ENCODE measurements at places on chromosomes 3 and 15. TPM values are rescaled to one million over a fixed set of nuclear protein-coding genes. Genes with fewer than 3 reads are reported as not detected.

GRCh38 chr3:169072494-169072893 is 591.0 kb downstream of the MECOM start:
- DNase-seq, result no peak
- H3K27me3 ChIP-seq, result no peaks in the 10 kb centered on the region
- no peak overlapping the region for H3K27ac ChIP-seq
- no peak overlapping the region for H3K4me3 ChIP-seq

DNA sequence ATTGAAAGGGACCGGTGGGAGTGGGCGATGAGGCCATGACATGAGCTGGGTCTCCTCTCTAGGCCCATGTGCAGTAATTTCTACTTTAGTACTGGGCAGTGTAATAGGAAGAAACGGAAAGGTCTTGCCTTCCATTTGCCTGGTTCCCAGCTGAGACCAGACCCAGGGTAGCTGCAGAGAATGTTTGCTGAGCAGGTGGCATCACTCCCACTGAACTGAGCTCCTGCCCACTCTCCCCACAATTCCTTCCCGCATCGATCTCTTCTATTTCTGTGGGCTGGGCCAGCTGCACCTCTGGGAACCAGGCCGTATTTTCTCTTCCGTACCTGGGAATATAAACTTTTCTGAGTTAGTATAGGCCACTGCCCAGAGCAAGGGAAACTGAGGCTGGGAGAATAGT is 15.8 kb downstream of the ESYT3 start:
- H3K27me3 ChIP-seq, result no peaks in the 10 kb centered on the region
- no peaks in the 10 kb centered on the region for H3K4me1 ChIP-seq
- no peak overlapping the region for H3K4me3 ChIP-seq
- no peak overlapping the region for H3K27ac ChIP-seq
- no peaks in the 10 kb centered on the region for H3K36me3 ChIP-seq

- H3K4me3 ChIP-seq, result no peak overlapping the region
- H3K36me3 ChIP-seq, result no peaks in the 10 kb centered on the region
- no peaks in the 10 kb centered on the region for H3K27me3 ChIP-seq
- no peaks in the 10 kb centered on the region for H3K4me1 ChIP-seq
- DNase-seq, result no peak
These were observed 195.2 kb downstream of the SLCO3A1 start for GRCh38 chr15:92048739-92049138.

GRCh38 chr3:71684757-71685386 is 40.3 kb downstream of the EIF4E3 start:
- H3K4me1 ChIP-seq, result peaks cover 66% of the 10 kb centered on the region
- no peaks in the 10 kb centered on the region for H3K27me3 ChIP-seq
- peak; percentile 68 for DNase-seq

DNA sequence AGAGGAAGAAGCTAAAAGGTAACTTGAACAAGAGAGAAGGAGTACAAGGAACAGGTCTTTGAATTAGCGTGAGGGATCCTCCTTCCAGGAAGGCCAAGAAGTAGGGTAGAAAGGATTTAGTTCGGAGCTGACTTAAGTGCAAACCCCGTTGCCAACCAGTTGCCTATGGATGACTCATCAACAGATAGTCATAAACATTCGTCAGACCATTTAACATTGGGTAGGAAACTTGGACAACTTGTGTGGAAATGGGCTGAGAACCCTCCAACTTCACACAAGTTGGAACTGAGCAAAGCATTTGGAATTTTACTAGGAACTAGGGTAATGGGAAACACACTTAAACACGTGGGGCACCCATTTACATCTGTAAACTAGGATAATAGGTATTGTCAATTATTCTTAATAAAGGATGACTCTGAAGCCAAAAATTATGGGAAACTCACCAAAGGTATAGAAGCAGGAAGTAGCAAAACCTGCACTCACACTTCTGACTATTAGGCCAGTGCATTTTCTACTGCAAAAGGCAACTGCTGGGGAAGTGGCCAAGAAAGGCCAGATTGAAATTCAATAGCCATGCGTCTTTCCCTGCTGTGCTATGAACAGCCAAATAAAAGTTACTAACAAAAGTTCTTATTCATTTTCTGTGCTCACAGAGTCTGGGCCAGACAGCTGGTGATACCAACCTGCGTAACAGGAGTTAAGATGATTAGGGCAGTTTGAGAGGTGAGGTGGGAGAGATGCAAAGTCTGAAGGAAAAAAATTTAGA is 174.5 kb upstream of the TMC3 start:
- H3K36me3 ChIP-seq, result no peaks in the 10 kb centered on the region
- H3K4me3 ChIP-seq, result no peak overlapping the region
- H3K27ac ChIP-seq, result peak overlapping the region; percentile 47
- H3K27me3 ChIP-seq, result no peaks in the 10 kb centered on the region

DNA sequence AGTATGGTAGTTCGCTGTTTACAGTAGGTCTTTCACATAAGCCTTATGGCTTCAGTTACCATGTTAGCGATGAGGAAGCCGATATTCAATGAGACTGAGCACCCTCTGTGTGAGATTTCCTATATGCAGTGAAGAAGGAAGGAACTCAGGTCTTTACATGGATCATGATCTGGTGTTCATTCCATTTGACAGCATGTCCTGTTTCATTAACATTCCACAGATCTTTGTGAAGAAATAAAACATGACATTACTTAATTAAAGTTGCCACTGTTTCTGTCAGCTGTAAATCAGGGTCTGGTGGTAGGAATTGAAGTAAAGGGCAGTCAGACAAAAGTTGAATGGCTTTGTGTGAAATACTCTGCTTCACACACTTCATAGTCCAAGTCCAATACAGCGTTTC is 768.6 kb downstream of the ZPLD1 start:
- no peaks in the 10 kb centered on the region for H3K4me1 ChIP-seq
- no peak for DNase-seq
- H3K27me3 ChIP-seq, result no peaks in the 10 kb centered on the region
- H3K27ac ChIP-seq, result no peak overlapping the region

- H3K27ac ChIP-seq, result no peak overlapping the region
- no peak for DNase-seq
- no peaks in the 10 kb centered on the region for H3K36me3 ChIP-seq
- H3K4me3 ChIP-seq, result no peak overlapping the region
These were observed 29.5 kb downstream of the LINS1 start for GRCh38 chr15:100572362-100572983.

DNA sequence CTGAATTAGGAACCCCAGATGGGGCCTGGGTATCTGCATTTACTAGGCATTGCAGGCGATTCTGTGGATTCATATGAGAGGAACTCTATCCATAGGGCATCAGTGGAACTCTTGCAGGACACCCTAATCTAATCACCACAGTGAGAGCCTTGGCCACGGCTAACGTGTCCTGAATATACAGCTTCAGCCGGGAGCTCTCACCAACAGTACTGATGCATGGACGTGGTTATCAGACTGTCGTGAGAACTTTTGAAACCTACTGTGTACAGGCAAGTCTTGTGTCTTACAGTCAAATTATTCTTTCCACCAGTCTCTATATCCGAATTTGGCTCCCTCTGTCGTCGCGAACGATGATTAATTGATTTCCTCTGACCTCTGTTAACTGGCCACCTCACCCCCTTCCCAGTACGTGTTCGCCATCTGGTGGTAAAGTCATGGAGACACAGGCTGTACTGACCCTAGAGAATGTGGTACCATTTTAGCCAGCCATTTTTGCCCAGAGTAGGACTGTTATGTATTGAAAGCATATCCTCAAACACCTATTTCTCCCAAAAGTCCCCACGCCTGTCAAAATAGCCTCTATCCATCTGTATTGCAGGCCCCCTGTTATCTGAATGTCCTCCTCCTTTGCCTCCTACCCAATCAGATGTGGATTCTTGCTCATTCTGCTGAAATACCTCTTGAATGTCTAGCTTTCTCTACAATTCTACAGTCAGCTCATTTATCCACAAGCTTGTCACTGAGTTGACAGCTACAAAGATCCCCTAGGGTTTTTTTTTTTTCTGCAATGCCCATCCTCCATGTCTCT is 39.7 kb downstream of the GLDN start:
- no peak overlapping the region for H3K27ac ChIP-seq
- H3K4me1 ChIP-seq, result no peaks in the 10 kb centered on the region
- DNase-seq, result peak; percentile 72
- H3K27me3 ChIP-seq, result no peaks in the 10 kb centered on the region

GRCh38 chr3:177724020-177724638 is 526.8 kb upstream of the TBL1XR1 start:
- DNase-seq, result peak; percentile 89
- H3K4me1 ChIP-seq, result no peaks in the 10 kb centered on the region
- no peaks in the 10 kb centered on the region for H3K36me3 ChIP-seq
- H3K27ac ChIP-seq, result peak overlapping the region; percentile 67
- H3K4me3 ChIP-seq, result no peak overlapping the region

DNA sequence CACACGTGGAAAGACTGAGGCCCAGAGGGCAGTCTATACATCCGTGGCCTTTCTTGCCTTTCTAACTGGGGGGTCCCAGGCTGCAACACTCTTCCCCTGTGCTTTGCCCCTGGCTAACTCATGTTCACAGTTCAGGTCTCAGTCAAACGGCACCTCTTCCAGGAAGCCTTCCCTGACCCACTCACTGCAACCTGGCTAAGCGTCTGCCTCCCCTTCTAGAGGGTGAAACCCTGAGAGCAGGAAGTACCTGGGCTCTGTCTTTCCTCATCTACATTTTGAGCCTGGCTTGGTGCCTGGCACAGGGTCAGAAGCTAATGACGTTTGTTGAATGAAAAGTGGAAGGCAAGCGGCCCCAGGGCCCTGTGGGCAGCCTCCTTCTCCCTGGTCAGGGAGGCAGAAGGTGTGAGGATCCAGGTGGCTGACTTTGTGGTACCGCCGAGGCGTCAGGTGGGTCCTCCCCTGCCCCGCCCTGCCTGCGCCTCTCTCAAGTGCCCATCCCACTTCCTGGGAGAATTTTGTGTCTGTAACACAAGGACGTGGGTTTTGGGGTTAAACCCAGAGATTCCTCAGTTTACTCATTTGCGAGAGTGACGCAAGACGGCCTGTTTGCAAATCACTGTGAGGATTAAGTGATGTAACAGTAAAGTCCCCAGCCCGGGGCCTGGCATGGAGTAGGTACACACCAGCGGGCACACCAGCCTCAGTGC is 32.1 kb downstream of the DNASE1L3 start:
- H3K27me3 ChIP-seq, result no peaks in the 10 kb centered on the region
- no peaks in the 10 kb centered on the region for H3K36me3 ChIP-seq
- peaks cover 35% of the 10 kb centered on the region for H3K4me1 ChIP-seq

DNA sequence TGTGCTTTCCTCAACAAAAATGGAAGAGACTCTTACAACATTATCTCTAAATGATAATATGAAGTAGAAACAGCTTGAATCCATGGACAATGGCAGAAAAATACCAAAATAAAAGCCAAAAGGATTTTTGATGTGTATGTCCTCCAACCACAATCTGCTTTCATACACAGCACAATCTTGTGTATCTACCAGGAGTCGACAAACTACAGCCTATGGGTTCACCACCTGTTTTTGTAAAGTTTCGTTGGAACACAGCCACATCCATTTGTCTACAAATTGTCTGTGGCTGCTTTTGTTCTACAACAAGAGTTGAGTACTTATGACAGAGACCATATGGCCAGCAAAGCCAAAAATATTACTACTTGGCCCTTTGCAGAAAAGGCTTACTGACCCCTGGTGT is 88.7 kb upstream of the UBE2E2 start:
- H3K27me3 ChIP-seq, result no peaks in the 10 kb centered on the region
- no peak for DNase-seq
- H3K36me3 ChIP-seq, result no peaks in the 10 kb centered on the region
- H3K4me3 ChIP-seq, result no peak overlapping the region
- H3K27ac ChIP-seq, result no peak overlapping the region

DNA sequence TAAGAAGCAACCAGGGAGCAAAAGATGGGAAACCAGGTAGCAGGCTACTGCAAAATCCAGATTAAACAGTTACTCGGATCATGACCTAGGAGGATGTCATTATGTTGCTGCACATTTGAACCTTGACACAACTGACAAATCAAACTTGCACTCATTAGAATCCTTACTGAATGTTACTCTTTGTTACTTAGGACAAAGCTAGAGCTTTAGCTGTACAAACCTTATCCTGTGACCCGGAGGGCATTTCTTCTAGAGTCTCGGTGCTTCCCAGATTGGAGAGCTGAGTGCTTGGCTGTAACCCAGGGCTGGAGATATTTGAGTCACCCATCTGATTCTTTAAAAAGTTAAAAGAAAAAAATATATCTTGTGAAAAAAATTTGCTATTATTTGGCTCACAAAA is 43.4 kb downstream of the DCP1A start:
- H3K27me3 ChIP-seq, result no peaks in the 10 kb centered on the region
- H3K36me3 ChIP-seq, result peaks cover 50% of the 10 kb centered on the region
- H3K4me1 ChIP-seq, result no peaks in the 10 kb centered on the region
- no peak for DNase-seq
- H3K4me3 ChIP-seq, result no peak overlapping the region
- peak overlapping the region; percentile 31 for H3K27ac ChIP-seq

GRCh38 chr3:134378384-134378783 is 4.1 kb upstream of the AMOTL2 start:
- no peaks in the 10 kb centered on the region for H3K4me1 ChIP-seq
- no peak overlapping the region for H3K27ac ChIP-seq
- H3K27me3 ChIP-seq, result no peaks in the 10 kb centered on the region
- no peak overlapping the region for H3K4me3 ChIP-seq

DNA sequence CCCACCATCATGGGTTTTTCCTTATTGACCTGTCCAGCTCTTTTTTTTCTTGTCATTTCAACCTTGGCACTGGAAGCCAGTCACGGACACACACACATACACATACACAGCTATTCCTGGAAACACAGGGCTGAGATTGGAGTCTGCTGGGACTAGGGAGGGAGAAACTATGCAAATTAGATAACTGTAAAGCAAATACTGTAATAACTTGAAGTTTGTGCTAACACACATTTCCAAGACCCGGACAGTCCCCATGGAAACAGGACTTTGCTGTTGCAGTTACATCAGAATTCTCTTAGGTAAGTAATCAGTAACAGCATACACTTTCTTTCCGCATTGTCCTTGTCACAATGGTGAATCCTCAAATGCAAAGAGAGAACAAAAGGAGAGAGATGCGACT is 304.4 kb downstream of the KBTBD8 start:
- no peak for DNase-seq
- H3K27ac ChIP-seq, result no peak overlapping the region
- no peak overlapping the region for H3K4me3 ChIP-seq

GRCh38 chr3:61600195-61600594 is 38.8 kb downstream of the PTPRG start:
- no peak overlapping the region for H3K4me3 ChIP-seq
- DNase-seq, result no peak
- H3K27ac ChIP-seq, result no peak overlapping the region
- no peaks in the 10 kb centered on the region for H3K36me3 ChIP-seq
- H3K4me1 ChIP-seq, result peaks cover 18% of the 10 kb centered on the region
- H3K27me3 ChIP-seq, result no peaks in the 10 kb centered on the region

DNA sequence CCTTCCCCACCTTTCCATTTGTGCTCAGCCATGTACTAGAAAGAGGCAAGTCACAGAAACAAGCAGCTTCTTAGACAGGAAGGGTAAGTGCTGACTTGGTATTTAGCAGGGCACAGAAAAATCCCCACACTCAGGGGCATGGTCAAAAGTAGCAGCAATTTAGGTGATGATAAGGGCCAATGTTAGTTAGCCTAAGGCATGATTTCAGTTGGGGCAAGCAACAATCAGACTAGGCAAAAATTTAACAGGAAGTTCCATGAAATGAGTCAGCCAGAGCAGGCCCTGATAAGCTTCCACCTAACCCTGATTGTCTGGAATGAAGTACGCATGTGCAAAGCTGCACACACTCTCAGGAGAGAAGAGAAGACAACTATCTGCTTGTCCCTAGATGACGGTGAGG is 423.4 kb upstream of the UBE2E2 start:
- no peak overlapping the region for H3K4me3 ChIP-seq
- DNase-seq, result no peak
- H3K36me3 ChIP-seq, result no peaks in the 10 kb centered on the region
- H3K4me1 ChIP-seq, result no peaks in the 10 kb centered on the region
- no peaks in the 10 kb centered on the region for H3K27me3 ChIP-seq

Gene MYH15
- under 0.01 TPM for total RNA-seq

Gene GLDN
- 5.0 TPM for total RNA-seq

Gene GOLGA8R
- total RNA-seq, result 4.5 TPM

Gene SH2D7
- total RNA-seq, result not detected

Gene VIPR1
- total RNA-seq, result 8.9 TPM

Gene ANKRD63
- not detected for total RNA-seq

Gene C3orf20
- not detected for total RNA-seq

Gene TATDN2
- 11.9 TPM for total RNA-seq

Gene SPSB4
- 1.1 TPM for total RNA-seq
